ENCODE measurements at places on chromosomes 11 and 22. TPM values are rescaled to one million over a fixed set of nuclear protein-coding genes. Genes with fewer than 3 reads are reported as not detected.

Gene APOA5
- not detected for total RNA-seq

Gene RGL4
- total RNA-seq = not detected

GRCh38 chr22:49112176-49112575, 715.5 kb downstream of the BRD1 start:
- DNase-seq = no peak

DNA sequence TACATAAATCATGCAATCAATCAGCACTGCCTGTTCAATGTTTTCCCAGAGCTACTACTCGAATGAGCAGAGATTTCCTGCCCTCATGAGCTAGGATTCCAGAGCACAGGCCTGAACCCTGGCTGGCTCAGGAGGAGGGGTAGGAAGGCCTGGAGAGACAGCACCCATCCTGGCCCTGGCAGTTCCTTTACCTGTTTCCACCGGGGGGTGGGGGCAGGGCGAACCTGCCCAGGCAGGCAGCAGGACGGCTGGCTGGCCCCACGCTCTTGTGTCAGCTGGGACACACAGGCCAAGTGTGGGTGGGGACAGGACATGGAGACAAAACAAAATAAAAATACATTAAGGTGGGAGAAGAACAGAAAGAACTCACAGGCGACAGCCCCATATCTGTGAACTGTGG, 109.8 kb upstream of the BID start:
- DNase-seq = no peak

DNA sequence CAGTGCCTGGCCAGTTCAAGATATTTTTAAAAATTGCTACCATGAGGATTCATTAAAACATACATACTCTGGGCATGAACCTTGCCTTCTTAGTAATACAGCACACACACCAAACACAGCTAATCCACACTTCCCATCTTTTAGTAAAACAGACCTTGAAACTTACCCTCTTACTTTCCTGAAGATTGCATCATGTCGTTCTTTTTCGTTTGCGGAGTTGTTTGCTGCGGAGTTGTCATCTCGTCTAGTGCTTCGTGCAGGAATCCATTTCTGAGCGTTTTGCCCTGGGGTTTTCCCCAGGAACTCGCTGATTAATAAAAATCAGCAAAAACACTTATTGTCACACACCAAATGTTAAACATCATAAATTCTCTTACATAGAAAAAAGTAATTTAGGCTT, 3.0 kb downstream of the EIF4G2 start:
- no peak for DNase-seq

GRCh38 chr11:29606330-29607031, 410.3 kb downstream of the KCNA4 start:
- DNase-seq = no peak

DNA sequence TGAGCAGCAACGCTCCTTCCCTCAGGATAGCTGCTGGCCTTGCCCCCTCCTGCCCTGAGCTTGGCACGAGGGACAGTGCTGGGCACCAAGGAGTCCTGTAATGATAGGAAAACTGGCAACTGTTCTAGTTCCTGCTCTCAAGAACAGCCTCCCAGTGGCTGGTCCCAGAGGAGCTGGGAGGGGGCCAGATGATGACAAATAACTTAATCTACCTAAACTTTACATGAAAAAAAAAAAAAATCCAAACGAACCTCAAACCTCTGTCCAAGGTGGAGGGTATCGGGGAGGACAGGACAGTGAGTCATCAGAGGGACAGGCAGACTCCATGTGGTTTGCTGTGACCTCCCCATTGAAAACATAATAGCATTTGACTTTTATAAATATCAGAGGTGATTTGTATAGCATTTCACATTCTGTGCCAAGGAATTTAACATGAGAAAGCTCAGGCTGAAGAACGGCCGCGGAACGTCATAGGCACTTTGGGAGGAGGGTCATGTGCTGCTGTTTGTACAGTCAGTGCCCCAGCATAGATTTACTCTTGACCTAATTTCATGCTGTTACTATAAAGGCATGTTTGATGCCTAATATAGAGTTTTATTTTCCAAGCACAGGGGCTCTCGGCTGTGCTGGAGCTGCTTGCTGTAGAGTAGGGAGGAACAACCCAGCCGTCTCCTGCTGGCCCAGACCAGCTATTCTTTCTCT, 98.2 kb upstream of the NNMT start:
- no peak for DNase-seq

DNA sequence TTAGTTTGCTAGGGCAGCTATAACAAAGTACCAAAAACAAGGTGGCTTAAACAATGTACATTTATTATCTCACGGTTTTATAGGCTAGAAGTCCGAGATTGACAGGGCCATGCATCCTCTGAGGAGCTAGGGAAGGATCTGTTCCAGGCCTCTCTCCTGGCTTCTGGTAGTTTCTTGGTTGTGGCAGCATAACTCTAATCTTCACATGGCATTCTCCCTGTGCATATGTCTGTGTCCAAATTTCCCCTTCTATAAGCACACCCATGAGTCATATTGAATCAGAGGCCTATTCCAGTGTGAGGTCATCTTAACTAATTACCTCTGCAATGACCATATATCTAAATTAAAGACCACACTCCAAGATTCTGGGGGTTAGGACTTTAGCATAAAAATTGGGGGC, 31.3 kb upstream of the MMP13 start:
- DNase-seq = no peak

DNA sequence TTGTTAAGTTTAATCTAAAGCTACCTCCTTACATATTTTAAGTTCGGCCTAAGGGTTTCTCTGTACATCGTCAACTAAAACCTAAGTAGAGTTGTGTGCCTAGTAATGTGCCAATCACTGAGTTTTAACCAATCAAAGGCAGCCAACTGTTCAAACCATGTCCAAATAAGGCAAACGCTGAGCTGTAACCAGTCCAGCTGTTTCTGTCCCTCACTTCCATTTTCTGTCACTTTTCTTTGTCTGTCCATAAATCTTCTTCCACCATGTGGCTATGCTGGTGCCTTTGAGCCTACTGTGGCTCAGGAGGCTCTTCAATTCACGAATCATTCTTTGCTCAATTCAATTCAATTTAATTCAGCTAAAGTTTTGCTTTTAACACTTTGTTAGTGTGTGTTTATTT, 13.9 kb upstream of the ATXN10 start:
- no peak for DNase-seq

GRCh38 chr11:26753723-26754504, 32.1 kb upstream of the SLC5A12 start:
- DNase-seq = no peak

All from mesothelial cell of epicardium (in vitro differentiated cells).